ENCODE measurements at places on chromosomes 2 and 18.
A peak's percentile ranks its signal among the peaks of the same experiment; 100 is the strongest.

- peak; percentile 43 for DNase-seq
Measured at GRCh38 chr2:181891966-181892798, 652 bp downstream of the ITPRID2 start.

GRCh38 chr2:2834105-2834504 is 503.0 kb upstream of the MYT1L start:
- DNase-seq, result no peak

DNA sequence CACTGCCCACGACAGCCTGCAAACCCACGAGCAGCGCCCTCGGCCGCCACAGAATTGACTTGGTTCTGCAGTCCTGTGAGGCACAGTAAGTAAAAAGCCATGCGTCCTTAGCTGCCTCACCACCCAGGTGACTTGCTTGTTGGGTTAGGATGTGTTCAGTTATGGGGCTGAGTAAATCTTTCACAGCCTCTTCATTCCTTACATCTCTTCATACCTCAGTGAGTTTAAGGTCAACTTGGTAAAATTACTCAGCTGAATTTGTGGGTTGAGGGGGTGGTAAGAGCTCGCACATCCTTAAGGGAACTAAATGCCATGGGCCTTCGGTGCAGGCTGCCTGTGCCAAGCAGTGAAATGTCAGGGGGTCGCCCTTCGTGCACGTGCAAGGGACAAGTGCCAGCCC is 165.2 kb upstream of the ALKAL2 start:
- no peak for DNase-seq

- DNase-seq, result no peak
Measured at GRCh38 chr2:15688924-15689568, 97.4 kb downstream of the DDX1 start.

DNA sequence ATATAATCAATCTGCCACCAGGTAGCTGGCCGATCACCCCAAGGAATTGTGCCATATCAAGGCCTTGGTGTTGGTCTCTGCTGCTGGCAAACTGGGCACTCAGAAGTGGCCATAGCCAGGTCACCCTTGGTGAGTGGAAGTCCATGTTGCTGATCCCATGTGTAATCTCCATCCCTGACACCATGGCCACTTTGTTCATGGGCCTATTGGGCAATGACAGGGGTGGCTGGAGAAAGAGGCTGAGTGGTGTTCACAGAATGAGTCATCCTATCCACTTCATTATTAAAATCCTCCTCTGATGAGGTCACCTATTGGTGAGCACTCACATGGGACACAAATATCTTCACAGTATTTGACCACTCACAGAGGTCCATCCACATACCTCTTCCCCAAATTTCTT is 26.7 kb upstream of the CD226 start:
- DNase-seq, result no peak

DNA sequence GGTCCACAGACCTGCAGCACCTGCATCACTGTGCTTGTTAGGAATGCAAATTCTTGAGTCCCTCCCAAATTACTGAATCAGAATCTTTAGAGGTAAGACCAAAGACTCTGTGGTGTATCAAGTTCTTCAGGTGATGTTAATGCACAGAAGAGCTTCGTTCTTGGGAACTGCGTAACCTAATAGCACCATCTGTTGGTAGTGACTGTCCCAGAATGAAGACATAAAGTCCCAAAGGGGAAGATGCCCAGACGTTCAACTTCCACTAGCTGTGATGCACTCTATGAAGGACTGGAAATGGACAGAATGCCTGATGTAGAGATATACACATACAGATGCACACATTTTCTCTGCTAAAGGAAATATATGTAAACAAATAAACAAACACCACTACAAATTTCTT is 576.0 kb downstream of the LRP1B start:
- DNase-seq, result no peak

DNA sequence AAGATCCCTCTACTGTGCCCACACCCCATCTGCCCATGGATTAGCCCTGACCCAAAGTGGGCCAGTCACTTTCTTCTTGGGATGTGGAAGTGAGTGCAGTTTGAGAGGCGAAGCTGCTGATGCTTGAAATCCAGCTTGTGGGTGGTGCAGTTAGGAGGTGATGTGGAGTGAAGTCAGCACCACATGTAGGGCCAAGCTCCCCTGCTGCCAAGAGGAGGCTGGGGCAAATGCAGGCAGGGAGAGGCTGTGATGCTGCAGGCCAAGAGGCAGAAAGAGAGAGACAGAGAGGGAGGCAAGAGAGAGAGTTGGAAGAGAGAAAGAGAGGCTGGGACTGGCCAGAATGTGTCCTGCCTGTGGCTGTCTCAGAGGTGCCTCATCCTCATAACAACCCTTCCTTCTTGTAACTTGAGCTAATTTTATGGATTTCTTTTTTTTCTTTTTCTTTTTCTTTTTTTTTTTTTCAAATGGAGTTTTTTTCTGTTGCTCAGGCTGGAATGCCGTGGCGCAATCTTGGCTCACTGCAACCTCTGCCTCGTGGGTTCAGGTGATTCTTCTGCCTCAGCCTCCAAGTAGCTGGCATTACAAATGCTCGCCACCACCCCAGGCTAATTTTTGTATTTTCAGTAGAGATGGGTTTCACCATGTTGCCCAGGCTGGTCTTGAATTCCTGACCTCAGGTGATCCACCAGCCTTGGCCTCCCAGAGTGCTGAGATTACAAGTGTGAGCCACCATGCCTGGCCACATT is 35.3 kb upstream of the CAB39 start:
- no peak for DNase-seq

GRCh38 chr2:218332288-218332687 is 24.4 kb upstream of the CATIP start:
- no peak for DNase-seq

- no peak for DNase-seq
Measured at GRCh38 chr18:69002233-69002632, 204.4 kb downstream of the CCDC102B start.

DNA sequence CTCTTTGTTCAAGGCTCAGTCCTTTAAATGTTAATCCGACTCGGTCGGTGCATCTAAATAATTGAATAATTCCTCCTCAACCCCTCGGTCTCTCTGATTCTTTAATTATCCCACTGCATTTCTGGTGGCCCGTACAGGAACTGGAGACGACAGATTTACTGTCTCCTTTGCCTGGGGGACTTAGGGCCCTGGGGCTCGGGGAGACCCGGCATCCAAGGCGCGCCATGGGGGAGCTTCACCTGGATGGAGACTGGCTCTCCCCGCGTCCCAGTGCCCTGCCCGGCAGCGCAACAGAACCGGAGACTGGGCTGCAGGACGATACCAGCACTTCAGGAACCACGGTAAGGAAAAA is 47.7 kb upstream of the SELENOI start:
- no peak for DNase-seq

- DNase-seq, result no peak
Measured at GRCh38 chr2:227058888-227059399, 105.1 kb downstream of the COL4A4 start.

DNA sequence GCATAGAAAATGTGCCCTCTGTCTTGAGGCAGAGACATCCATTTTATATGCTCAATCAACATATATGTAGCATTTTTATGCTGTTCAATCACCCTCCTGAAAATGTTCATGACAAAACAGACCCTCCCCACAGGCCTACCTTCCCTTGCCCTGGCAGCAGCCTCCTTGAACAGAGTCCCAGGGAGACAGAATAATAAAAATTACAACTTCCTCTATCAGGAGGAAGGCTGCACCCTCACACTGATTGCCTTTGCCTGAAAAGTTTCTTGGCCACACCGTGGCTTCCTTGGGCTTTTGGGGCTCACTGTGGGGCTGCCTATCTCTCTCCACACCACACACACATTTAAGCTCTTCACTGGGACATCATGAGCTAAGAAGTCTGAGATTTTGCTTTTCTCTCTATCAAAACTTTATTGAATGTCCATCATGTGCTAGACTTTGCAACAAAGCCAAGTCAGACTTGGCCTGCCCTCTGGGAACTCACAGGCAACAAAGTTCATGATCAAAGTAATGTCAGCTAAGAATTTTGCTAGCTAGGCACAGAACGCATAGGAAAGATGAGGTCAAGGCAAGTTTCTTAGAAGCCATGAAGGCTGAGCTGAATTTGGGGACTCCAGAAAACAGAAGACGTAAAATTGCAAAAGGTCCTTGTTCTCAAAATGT is 101.6 kb downstream of the BCL2L11 start:
- no peak for DNase-seq

- DNase-seq, result no peak
Measured at GRCh38 chr2:33709951-33710350, 110.9 kb upstream of the FAM98A start.

DNA sequence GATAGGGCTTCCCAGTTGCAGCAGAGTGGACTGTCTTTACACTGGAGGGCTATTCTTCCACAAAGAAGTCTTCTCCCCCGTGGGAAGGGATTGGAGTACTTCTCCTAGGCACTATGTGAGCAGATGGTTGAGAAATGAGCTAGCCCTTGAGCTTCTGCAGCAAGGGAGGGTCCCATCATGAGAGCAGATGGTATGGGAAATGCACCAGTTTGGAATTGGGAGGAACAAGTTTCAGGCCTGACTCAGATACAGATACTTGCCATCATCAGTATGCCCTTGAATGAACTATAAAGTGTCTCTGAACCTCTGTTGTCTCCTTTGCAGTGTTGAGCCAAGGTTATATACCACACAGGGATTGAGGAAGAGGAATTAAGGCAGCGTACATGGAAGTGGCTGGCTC is 757.4 kb downstream of the RNF144A start:
- no peak for DNase-seq

DNA sequence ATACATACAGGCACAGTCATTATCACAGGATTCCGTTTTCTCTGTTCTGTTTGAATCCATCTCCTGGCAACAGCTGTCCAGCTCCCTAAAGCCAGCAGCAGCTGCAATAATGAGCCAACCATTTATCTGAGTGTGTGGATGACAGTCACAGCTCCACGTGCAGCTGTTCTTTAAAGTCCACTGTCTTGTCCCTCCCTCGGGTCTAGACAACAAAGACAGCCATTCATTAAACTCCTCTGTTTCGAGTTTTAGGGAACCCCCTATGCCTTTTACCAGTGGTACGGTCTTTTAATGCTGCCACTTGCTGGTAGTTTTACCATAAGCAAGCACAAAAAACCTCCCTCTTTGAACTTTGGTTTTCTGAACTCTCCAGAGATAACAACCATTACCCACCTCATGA is 16.0 kb upstream of the MSGN1 start:
- DNase-seq, result no peak

- no peak for DNase-seq
Measured at GRCh38 chr18:77811503-77811902, 561.9 kb downstream of the GALR1 start.
